ENCODE measurements at places on chromosomes 16 and 17. TPM values are rescaled to one million over a fixed set of nuclear protein-coding genes. Genes with fewer than 3 reads are reported as not detected.
A peak's percentile ranks its signal among the peaks of the same experiment; 100 is the strongest.

DNA sequence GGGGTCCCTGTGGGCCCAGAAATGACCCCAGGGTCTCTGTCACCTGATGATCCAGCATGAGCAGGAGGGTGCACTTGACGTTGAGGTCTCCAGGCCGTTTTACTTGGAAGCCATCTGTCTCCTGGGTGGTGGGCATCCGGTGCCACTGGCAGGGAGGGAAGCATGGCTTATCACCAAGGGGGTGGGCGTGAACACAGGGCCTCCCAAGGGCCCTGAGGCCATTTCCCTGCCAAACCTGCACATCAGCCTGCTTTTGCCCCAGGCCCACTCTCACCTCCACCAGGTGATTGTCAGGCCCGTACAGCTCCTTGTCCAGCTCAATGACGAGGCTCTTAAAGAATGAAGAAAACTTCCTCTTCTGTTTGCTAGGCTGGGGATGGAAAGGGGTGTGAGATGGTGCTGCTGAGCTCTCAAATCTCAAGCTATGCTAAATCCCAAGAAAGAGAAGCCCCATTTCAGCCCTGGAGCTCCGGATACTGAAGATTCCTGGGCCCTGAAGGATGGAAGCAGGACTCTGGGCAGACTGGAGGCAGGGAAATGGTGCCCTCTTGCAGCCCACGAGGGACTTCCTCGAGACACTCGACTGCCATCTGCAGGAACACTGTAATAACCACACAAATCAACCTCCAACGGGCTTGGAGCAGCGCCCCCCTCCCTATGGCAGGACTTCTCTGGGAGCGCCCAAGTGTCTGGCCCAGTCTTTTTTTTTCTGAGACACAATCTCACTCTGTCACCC lies 7.1 kb upstream of the FTSJ3 start:
- peaks cover 66% of the 10 kb centered on the region for H3K36me3 ChIP-seq
- H3K27ac ChIP-seq = peak overlapping the region; percentile 56
- no peaks in the 10 kb centered on the region for H3K27me3 ChIP-seq
- H3K4me1 ChIP-seq = peaks cover 37% of the 10 kb centered on the region

DNA sequence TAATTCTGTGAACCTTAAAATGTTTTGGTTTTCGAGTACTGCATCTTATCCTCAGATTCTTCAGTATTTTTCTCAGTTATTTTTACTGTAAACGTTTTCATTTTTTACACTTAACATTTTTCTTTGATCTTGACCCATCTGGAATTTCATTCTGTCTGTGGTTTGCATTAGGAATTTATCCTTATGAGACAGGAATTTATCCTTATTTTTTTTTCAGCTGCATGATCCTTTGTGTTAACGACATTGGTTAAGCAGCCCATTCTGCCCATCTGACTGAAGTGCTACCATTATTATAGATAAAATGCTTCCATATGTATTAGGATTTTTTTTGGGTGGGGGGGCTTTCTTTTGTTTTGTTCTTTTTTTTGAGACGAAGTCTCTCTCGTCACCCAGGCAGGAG lies 41.0 kb downstream of the SNX29 start:
- no peak for DNase-seq
- H3K27me3 ChIP-seq = no peaks in the 10 kb centered on the region
- H3K36me3 ChIP-seq = no peaks in the 10 kb centered on the region
- H3K4me3 ChIP-seq = no peak overlapping the region

GRCh38 chr16:48124266-48124665 lies 31.5 kb downstream of the ABCC12 start:
- no peaks in the 10 kb centered on the region for H3K36me3 ChIP-seq
- no peak for DNase-seq
- H3K27me3 ChIP-seq = no peaks in the 10 kb centered on the region
- H3K4me1 ChIP-seq = peaks cover 16% of the 10 kb centered on the region

GRCh38 chr17:40779181-40779909 lies 3.0 kb downstream of the KRT27 start:
- no peaks in the 10 kb centered on the region for H3K27me3 ChIP-seq
- H3K4me3 ChIP-seq = no peak overlapping the region
- DNase-seq = peak; percentile 76
- H3K36me3 ChIP-seq = no peaks in the 10 kb centered on the region
- H3K27ac ChIP-seq = no peak overlapping the region
- no peaks in the 10 kb centered on the region for H3K4me1 ChIP-seq

MYL4 gene
- 5.2 TPM for total RNA-seq

Data from thyroid gland (tissue), 4 donors.